ENCODE measurements at places on chromosomes 2 and 18. TPM values are rescaled to one million over a fixed set of nuclear protein-coding genes. Genes with fewer than 3 reads are reported as not detected.

Gene GULP1
- total RNA-seq = 2.7 TPM

Gene HOXD1
- not detected for total RNA-seq

Gene TXNDC2
- not detected for total RNA-seq

DNA sequence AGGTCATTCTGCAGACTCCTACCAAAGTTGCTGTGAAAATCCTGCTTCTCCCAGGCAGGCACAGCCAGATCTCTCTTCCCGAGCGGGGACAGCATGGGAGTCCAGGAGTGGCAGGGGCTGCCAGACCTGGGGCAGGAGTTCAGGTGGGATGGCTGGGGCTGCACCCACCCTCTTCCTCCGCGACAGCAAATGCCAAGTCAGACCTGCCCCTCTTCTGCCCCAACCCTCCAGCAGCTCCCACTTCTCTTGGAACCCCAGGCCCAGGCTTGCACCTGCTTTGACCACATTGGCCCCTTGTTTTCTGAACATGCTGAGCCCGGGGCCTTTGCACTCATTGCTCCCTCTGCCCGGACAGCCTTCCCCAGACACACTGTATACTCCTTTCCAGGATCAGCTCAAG, 288.2 kb upstream of the HS6ST1 start:
- no peak for DNase-seq

DNA sequence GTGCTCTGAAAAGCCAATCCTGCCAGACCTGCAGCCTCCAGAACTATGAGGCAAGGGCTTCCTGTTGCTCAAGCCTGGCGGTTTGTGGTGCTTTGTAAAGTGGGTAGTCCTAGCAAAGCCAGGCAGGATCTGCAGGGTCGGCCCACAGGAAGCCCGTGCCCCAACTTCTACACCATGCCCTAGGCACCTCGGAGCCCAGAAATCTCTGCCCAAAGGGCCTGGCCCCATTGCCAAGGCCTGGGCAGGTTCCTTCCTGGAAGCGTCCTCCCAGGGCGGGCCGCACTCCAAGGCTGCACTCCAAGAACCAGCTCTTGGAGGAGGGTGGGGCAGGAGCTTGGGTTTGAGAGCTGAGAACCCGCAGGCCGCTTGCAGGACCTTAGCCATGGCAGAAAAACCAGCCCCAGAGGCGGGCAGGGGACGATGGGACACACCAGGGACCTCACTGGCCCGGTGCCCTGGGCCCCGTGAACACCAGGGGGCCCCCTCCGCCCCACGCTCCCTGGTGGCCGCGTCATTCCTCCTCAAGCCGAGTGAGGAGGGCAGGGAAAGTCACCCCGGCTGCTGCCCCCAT, 37.2 kb upstream of the ID2 start:
- no peak for DNase-seq

GRCh38 chr2:204160989-204161388, 224.4 kb downstream of the ICOS start:
- DNase-seq = no peak

- no peak for DNase-seq
Observed at GRCh38 chr2:117737846-117738245, 76.6 kb upstream of the DDX18 start.

All from heart left ventricle (tissue), 16 donors.